ENCODE measurements at places on chromosomes 12 and 14.

DNA sequence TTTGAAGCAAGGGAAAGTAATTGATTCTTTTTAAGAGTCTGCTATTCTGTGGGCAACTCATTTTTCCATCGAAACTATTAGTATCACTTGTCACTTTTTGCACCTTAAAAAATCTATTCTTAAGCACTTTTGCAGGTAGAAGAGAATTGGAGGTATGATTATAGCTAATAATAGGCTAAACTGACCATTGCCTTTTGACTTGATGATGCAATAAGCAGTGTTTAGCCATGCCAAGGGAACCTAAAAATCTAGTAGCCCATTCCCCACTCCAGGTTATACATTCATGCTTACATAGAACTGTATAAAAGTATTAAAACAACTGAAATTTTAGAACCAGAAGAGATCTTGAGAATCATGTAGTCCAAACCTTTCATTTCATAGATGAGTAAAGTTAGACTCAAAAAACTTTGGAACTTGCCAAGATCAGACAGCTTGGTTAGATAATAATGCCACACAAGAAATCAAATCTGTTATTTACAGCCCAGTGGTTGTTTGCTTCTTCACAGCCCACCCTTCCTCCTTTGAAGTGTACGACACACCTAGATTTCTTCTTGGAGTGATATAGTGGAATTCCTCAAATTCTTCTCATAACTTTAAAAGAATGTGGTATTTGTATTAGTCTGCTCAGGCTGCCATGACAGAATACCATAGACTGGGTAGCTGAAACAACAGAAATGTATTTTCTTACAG is 21.7 kb upstream of the GARIN2 start:
- DNase-seq: no peak

GRCh38 chr14:78141590-78141989 is 28.6 kb upstream of the NRXN3 start:
- no peak for DNase-seq

GRCh38 chr12:69810870-69811498 is 14.0 kb upstream of the MYRFL start:
- no peak for DNase-seq

DNA sequence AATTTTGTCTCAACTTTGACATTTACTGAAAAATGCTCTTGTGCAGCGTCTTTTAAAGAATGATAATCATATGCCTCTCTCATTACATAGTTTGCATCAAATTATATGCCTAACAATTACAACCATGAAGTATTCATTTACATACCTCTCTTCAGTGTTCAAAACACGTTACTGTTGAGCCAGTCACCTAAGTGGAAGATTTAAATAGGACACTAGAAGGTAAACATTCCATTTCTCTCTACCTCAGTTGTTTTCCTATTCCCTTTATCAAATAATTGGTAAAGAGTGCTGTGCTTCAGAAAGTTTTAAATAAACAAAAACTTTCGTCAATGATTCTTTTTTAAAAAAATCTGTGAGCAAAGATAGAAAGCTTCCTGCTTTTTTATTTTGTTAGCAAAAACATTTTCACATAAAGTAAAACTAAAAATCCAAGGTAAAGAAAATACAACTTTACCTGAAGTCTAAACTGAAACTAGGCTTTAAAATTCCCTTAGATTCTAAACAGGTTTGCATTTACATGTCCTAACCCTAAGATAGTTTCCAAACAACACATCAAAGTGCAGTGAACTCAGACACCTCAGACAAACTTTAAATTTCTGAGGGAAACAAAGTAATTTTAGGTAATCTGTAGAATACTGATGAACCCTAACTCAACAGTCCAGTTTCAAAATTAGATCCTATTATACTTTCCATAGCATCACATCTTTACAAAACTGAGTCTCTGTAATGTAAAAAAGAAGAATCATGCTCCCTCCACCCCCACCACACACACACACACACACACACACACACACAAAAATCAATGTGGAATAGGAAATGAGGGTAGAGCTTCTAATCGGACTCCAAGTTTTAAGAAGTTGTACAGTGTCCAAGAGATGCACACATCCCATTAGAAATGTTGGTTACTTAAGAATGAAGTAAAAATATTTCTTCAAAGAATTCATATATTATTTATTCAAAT is 46.2 kb downstream of the PAWR start:
- DNase-seq: no peak

- DNase-seq: no peak
These were observed 54.6 kb downstream of the CDC42BPB start for GRCh38 chr14:103002578-103003350.

DNA sequence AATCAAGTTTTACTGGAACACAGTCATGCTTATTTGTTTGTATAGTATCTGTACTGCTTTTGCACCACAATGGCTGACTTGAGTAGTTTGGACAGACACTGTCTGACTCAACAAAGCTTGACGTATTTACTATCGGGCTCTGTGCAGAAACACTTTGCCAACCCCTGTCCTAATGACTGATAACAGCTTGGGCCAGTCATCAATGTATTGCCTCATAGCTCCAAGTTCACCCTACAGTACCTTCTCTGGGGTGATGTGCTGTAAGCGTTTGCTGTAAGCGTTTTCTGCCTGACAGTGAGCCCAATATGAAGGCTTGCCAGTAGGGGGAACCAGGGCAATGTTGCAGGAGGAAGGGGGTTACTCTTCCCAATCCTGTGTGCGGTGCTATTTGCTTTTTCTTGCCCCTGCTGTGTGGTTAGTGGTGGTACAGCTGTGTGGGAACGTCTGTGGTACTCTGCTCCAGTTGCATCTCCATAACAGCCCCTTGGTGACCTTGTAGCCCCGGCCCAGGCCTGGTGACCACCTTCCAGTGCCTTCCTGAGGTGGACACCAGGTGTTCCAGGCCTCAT is 5.4 kb upstream of the CCDC177 start:
- no peak for DNase-seq

- no peak for DNase-seq
These were observed 51.4 kb upstream of the ANO2 start for GRCh38 chr12:5996459-5996858.

DNA sequence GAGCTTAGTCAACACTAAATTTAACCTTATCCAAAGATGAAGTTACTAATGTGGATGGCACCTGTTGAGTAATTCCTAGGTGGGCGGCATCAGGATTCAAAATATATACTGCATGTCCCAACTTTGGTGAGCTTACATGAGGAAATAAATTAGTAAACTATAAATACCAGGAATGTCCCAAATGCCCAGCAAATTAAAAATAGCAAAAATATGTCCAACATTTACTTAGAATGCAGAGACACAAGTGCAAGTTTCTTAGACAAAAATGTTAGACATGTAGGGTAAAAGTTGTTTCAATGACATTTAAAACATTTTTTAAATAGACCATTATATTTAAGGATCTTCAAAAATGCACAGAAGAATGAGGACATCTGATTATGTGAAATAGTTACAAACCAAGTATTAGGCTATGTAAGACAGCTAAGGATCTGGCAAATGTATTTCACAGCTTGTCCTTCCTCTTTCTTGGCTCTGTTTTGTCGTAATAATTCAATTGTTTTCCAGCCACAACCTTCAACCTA is 115.9 kb downstream of the NAV3 start:
- DNase-seq: no peak

- no peak for DNase-seq
These were observed 51.0 kb downstream of the LMNTD1 start for GRCh38 chr12:25502118-25502517.

- DNase-seq: no peak
These were observed 1.8 kb downstream of the PCNX1 start for GRCh38 chr14:70908935-70909641.

GRCh38 chr14:104280085-104280901 is 141.9 kb downstream of the KIF26A start:
- DNase-seq: no peak

DNA sequence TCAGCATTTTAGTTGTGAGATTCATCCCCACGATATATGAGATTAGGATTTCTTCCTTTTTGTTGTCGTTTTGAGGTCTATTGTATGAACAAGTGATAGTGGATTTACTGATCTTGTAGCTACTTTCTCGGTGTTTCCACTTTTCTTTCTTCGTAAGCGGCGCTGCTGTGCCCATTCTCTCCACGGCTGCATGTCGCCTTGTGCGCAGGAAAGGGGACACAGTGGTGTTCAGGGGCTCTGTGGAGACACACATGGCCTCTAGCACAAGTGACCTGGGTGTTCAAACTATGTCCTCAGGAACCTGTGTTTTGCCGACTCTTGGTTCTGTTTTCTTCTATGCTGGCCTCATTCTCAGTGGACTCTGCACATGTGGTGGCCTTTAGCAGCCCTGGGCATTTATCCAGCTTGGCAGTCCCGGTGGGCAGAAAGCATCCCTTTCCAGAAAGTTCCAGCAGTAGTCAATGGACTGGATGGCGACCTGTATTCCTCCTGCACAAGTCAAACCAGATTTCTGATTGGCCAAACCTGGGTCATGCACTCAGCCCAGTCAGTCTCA is 18.7 kb downstream of the CKAP4 start:
- DNase-seq: no peak

GRCh38 chr14:65042731-65043372 is 56.2 kb downstream of the FNTB start:
- no peak for DNase-seq

DNA sequence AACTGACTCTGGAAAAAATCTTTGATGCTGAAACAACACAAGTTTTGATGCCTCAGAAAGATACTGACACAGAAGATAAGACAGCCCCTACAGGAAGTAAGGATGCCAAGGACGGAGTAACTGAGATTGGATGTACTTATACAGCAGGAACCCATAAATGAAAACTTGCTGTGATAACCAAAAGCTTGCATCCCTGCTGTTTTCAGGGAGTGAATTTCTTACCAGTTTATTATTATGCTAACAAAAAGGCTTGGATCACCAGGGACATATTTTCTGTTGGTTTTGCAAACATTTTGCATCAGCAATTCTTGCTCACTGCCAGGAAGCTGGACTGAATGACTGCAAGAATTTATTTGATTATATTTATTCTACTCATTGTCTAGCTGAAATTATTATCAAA is 197.7 kb downstream of the NAV3 start:
- no peak for DNase-seq

- DNase-seq: no peak
These were observed 311.2 kb downstream of the CACNA1C start for GRCh38 chr12:2363836-2364609.

GRCh38 chr14:31937730-31938346 is 139.3 kb upstream of the ARHGAP5 start:
- DNase-seq: peak; percentile 79

GRCh38 chr12:53292426-53292825 is 2.9 kb upstream of the PFDN5 start:
- no peak for DNase-seq

DNA sequence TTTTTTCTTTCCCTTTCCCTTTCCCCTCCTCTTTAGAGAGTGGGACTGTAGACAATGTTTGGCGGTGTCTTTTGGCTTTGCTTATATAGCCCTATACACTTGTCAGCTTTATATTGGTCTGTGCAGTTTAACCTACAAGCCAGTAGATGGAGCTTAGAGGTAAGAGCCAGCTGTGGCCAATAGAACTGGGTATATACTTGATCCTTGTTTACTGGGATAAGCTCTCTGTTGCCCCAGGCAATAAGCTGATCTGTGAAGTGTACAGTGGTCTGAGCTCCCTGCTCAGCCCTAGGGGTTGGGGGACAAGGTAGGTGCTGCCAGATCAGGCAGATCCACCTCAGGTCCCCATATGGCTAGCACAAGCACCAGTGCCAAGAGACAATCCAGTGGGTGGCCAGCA is 434.1 kb downstream of the NOVA1 start:
- no peak for DNase-seq

DNA sequence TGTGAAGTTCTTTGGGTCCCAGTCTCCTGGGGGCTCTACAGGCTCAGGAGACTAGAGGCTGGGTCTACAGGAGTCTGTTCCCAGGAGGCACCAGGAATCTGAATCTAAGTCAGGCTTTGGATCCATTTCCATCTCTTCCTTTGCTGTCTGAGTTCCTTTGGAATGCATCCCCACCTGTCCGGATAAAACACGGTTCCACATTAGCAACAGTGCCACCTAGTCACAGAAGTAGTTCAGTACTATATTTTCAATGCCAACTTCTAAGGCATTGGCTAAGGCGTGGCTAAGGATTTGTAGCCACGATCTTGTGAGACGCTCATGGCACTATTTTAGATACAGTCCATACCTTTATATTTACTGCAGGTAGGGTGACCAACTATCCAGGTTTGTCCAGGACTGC is 15.1 kb downstream of the ZC2HC1C start:
- no peak for DNase-seq

GRCh38 chr14:49615776-49616175 is 4.7 kb downstream of the RPL36AL start:
- DNase-seq: no peak

DNA sequence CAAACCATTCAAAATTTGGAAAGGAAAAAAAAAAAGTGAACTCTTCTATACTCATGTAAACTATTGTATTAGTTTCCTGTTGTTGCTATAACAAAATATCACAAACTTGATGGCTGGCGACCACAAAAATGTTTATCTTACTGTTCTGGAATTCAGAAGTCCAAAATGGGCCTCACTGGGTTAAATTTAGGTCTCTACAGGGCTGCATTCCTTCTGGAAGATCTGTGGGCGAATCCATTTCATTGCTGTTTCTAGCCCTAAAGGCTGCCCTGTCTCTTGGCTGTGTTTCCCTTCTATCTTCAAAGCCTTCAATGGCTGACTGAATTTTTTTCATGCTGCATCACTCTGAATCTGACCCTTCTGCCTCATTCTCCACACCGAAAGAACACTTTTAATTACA is 105.1 kb upstream of the NAV3 start:
- DNase-seq: no peak

DNA sequence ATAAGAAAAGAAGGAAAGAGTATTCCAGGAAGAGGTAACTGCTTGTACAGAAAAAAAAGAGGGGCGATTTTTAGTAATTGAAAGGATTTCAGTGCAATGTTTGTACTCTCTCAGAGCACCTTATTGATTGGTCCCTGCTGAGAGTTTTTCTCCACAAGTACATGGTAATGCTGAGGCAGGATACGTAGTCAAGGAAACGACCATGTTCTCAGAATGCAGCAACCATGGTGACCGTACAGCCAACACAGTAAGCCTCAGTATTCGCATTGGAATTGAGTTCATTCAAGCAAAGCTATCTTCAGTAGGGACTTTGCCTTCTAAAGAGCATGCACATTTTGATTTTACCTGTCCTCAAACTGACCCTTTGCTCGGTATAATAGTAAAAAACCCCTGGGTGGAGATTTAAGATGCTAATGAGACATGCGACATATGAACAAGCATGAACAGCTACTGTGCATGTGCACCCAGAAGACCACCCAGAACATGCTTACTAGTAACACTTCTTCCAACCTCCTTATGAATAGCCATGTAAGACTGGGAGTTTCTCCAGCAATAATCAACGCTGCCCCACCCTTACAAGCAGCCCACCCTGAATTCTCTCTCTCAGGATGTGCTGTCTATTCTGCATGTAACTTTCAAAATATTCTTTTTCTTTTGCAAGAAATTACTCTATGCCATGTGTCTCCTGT is 6.2 kb upstream of the SLC41A2 start:
- no peak for DNase-seq

- DNase-seq: no peak
These were observed 67.6 kb upstream of the GNG2 start for GRCh38 chr14:51792809-51793208.

GRCh38 chr14:94971750-94972149 is 185.6 kb downstream of the DICER1 start:
- no peak for DNase-seq
